SK-N-DZ (cell line): ENCODE measurements at places on chromosomes 2 and 18.
A peak's percentile ranks its signal among the peaks of the same experiment; 100 is the strongest.

DNA sequence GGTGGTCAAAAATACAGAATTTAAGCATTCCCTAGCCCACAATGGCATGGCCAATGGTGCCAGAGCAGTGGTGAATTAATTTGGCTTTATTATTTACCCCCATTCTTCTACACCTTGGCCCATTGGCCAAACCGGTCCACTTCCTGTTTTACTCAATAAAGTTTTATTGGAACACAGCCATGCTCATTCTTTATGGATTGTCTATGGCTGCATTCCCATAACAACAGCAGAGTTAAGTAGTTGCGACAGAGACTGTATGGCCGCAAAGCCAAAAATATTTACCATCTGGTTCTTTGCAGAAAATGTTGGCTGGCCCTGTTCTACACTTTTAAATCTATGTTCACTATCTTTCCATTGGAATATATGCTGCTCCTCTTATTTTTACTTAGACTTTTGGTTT, 130.3 kb upstream of the CCDC68 start:
- no peak for DNase-seq

DNA sequence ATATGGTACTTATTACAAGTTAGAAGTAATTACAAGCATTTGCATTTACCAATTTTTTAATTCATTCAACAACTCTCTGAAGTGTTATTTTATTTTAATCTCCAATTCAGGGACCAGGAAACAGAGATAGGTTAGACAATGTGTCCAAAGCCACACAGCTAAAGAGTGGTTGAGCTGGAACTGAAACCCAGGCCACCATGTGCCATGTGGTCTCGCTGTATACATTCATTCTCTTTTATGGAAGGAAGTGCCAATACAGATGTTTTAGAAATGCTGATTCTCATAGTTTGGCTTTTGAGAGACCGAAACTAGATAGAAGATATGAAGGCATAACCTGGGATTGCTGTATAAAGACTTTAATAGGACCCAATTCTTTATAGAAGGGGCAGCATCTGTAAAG, 684.6 kb upstream of the ID2 start:
- no peak for DNase-seq

DNA sequence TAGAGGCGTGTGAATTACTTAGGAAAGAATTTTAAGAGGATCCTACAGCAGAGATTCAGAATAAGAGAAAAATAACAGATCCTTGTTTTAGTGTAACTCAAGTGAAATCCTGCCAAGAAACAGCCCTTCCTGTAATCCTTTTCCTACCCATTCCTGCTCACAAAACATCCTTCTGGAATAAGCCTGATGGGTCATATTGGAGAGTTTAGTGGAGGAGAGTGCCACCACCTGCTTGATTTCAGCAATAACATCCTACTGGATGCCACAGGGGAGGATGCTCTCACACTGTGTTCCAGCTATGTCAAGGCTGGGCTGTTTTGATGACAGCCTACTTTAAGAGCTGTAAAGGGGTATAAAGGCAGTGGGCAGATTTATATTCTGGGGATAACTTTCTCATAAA, 54.8 kb upstream of the CCDC178 start:
- peak; percentile 72 for DNase-seq

DNA sequence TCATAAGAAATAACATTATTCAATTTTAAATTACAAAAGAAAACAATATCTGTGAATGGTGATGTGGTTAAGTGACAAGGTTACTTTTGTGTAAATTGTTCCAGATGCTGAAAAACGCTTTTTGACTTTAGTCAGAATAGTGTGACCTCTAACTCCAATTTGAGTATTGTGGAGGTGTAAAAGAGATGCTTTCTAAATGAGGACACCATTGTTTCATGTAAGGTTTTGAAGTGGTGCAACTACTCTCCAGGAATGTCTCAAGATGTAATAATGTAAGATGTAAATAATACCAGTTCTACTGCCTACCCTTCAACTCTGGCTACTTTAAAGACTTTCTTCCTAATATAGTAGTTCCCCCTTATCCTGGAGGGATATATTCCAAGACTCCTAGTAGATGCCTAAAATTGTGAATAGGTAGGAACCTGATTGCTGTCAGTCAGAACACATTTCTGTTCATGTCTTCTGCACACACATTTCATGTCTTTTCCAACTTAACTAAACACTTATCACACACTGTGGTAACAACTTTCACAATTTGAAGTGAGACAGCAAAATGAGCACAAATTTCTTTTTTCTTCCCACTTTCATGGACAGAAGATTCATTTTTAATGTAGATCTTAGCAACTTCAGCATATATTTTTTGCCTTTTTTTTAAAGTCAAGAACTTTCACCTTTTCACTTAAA, 39.1 kb upstream of the PPP1R1C start:
- no peak for DNase-seq

GRCh38 chr2:81148323-81148722, 843.8 kb upstream of the LRRTM1 start:
- no peak for DNase-seq
